ENCODE measurements at places on chromosomes 7 and 10.

- DNase-seq, result no peak
Observed at GRCh38 chr7:129258649-129259389, 34.0 kb downstream of the AHCYL2 start.

DNA sequence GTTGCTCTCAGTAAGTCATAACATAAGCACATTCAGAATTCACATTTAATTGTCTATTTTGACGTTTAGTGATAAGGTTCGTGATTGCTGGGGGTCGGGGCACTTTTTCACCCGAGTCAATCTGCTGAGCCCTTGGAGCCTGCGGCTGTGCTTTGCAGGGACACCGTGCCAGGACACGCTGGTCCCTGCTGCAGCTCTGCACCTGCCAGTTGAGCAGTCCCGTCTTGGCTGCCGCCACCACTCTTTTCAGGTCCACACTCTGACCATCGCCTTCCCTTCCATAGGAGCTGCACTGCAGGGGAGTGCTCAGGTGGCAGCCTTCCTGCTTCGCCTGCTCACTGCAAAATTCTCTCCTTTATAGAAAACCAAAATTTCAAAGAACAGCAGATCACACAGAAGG, 36.4 kb downstream of the CUL1 start:
- DNase-seq, result no peak

GRCh38 chr7:140003913-140004382, 58.8 kb downstream of the PARP12 start:
- DNase-seq, result peak; percentile 75

DNA sequence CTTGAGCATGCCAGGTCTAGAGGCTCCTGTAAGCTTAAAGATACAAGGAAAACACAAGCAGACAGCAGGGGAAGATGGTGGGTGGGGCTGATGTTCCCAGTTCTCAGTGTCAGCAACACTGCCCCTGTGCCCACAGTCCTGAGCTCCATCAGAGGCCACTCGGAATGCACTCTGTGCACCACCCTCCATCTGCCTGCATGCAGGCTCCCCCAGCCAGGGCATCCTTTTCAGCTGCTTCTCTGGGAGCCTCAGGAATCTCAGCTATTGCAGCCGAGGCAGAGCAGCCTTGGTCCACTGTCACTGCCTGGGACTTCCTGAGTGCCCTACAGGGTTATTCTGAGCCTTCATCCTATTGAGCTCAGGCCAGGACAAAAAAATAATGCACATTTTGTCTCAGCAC, 22.2 kb downstream of the LBX1 start:
- no peak for DNase-seq

DNA sequence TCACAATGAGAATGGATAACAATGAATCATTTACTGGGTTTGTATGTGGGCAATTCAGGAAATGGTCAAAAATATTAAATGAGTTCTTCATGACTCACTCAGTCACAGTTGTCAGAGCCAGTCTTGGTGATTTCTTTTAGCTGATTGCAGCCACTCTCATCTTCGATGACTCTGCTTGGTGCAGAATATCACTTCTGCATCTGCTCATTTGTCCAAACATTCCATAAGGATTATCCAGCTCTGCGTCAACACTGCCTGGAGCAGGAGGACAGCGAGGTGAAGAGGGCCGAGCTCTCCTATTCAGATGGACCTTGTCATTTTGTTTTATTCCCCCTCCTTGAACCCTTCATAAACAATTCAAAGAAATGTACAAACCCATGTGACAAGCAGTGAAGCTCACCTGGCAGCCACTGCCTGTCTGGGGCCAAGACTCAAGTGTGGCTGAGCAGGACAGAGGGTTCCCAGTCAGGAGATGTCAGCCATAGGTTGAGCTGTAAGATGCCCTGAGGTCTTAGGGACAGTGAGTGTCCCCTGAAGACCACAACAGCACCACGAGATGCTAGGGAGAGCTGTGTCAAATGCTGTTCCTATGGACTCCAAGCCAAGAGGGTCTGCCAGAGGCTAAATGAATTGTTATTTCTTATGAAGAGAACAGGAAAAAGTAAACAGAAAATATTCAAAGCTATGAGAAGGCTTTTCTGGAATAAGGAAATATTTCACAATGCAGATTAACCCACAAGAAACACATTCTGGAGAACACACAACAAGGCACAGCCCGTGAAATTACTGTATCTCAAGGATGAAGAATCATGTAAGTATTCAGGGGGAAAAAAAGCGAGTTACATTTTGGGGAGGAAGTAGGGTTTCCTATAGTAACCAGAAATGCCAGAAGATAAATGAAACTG, 33.1 kb upstream of the EGFR start:
- DNase-seq, result peak; percentile 92

DNA sequence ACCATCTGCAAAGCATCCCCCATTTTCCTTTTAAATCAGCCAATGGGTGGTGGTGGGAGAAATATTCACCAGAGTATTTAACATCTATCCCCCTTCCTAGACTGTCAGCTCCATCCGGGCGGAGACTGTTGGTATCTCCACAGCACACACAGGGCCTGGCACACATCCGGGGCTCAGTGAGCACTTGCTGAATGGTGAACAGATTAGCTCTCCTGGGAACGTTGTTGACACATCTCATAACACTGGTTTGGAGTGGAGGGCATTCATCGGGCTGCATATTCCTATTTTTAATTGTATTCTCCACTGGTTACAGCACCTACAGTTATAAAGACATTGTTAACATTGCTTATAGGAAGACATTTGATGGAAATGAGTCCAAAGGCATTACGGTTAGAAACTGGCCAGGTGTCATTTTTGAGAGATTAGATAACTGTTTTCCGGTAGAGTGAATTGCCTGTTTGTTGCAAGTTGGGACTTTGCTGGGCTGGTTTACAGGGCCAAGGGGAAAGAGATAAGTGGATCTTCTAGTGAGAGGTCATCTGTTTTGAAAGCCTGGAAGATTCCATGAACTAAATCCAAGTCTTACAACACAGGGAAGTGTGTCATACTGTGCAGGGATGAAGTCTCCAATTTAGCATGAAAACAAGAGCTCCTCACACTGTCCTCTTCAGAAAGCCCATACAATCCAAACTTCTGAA, 101.8 kb downstream of the EGFR start:
- DNase-seq, result peak; percentile 90

DNA sequence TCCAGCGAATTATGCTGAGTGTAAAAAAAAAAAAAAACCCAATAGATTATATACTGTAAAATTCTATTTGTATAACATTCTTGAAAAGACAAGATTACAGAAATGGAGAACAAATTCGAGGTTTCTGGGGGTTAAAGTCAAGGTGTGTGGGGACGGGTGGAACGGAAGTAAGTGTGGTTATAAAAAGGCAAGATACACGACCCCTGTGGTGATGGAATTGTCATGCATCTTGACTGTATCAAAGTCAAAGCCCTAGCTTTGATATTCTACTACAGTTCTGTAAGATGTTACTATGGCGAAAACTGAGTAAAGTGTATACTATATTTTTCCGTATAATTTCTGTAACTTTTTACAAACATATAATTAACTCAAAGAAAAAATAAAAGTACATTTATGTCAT, 718.2 kb upstream of the PCDH15 start:
- DNase-seq, result no peak

DNA sequence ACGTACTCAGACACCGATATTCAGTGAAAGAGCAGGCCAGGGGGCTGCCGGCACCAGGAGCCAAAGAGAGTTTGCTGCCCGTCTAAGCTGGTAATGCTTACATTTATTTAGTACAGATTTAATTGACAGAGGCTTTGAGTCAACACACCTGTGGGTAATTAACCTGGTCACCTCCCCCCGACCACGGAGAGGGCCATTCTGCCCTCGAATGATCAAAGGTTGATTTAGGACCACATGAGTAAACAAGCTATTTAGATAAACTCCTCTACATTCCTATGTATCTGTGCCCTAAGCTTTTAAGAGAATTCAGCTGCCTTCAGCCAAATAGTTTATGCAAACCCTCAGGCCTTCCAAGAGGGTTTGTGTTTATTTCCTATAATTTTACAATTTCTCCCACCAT, 164.8 kb downstream of the IPMK start:
- DNase-seq, result no peak

- no peak for DNase-seq
Observed at GRCh38 chr10:76935941-76936613, 701.5 kb downstream of the KCNMA1 start.

- DNase-seq, result peak; percentile 97
Observed at GRCh38 chr10:12333380-12334185, 15.8 kb upstream of the CAMK1D start.

- peak; percentile 92 for DNase-seq
Observed at GRCh38 chr10:126242397-126243260, 145.6 kb downstream of the ADAM12 start.

DNA sequence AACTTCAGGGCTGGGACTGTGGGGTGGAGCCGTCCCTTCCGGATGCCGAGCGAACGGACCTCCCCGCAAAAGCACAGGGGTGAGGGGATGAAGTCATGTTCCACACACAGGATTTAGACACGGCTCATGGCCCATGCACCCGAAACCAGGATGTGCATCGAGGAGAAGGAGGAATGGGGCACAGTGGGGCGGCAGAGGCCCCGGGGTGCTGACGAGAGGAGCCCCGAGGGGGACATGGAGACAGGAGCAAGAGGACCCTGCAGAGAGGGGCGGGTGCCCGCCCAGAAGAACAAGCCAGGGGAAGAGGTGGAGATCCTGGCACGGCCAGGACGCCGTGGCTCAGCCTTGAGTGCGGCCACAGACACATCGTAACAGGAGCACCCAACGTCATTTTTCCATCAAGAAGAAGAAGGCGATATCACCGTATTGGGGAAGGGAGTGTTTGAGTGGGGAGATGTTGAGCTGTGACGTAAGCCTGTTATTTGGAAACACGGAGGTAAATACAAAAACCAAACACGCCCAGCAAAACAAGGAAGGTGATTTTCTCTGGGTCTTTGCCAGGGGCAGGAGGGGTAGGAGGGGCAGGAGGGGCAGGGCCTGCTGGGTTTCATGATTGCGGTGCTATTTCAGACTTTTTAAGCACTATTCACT, 25.3 kb upstream of the FOXL3 start:
- no peak for DNase-seq

GRCh38 chr7:32039000-32039756, 31.0 kb downstream of the PDE1C start:
- no peak for DNase-seq

DNA sequence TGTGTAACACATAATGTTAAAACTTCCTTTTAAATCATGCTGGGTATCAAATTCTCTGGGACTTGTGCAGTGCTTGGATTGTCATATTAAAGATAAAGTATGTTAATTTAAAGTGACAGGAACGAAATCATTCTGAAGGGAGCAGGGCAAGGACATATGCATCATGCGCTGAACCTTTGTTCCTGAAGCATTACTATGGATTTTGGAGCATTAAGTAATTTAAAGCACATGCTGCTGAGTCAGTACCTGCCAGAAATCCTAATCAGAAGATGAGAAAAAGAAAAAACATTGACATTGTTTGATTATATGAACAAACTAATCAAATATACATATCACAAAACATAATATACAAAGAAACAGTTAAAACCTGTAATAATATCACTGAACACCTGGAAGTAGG, 101.4 kb downstream of the MICU1 start:
- DNase-seq, result no peak

DNA sequence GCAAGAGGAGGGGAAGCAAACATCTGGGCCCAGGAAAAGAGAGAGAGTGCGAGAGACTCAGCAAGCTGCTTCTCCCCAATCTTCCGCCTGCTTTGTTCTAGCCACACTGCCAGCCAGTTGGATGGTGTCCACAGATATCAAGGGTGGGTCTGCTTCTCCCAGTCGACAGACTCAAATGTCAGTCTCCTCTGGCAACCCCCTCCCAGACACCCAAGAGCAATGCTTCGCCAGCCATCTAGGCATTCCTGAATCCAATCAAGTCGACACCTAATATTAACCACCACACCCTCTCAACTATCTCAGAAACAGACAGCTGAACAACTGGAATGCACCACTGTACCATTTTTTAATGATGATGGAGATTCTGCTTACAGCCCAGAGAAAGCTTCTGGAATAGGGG, 57.1 kb downstream of the FAM107B start:
- no peak for DNase-seq

DNA sequence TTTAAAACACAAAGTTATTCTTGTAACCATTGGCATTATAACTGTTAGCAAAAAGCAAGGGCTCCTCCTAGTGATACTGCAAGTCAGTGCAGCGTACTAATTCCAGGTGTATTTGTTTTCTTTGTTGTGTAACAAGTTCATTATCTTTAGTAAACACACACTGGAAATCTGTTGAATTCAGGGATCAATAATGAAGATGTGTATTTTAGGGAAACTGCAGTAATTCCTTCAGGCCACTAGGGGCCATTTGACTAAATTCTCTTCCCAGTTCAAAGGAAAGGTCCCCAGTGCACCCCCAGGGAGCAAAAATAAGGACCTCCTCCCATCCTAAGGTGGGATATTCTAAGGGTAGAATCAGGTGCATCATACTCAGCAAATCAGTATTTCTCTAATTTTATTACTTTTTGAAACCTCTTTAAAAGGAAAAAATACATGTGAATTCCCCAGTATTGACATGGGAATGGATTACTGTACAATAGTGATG, 158.6 kb upstream of the LYZL1 start:
- peak; percentile 51 for DNase-seq

DNA sequence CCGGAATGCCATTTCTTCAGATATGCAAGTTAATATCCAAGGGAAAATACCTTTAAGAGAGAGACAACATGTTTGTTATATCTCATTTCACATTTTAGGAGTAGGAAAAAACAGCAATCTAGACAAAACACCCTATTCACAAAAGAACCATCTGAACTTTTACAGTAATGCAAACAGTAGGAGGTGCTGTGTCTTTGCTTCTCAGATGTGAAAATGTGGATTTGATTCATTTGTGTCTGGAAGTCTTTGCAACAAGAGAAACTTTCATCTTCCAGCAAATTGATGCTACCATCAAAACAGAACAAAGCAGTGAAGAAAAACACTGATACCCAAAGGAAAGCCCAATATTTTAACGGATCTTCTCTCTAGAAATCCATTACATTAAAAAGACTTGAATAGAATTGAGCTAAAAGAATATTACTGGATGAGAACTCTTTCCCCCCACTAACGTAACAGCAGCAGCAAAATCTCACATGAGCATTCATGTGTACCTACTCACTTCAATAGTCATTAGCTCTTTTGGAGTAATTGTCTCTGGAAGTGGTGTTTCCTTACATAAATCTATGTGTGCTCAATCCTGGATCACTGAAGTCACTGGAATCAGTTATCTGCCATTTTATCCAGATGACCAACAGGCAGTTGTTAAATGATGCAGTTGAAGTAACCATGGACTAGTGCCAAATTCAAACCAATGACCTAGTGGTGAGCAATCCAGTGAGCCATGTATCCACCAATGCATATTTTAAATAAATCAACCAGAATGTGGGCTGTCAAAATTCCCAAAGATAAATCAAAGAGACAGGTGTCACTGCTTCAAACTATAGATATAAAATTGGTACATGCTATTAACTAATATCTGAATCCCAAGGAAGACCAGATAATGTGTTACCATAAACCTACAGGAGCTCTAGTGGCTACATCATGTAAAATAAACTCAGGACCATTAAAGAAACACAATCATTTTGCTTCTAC, 1.8 kb downstream of the SEMA3C start:
- peak; percentile 89 for DNase-seq

Data from IMR-90 (cell line).